Vagina (tissue), 2 donors: ENCODE measurements at places on chromosomes 13 and 19.

DNA sequence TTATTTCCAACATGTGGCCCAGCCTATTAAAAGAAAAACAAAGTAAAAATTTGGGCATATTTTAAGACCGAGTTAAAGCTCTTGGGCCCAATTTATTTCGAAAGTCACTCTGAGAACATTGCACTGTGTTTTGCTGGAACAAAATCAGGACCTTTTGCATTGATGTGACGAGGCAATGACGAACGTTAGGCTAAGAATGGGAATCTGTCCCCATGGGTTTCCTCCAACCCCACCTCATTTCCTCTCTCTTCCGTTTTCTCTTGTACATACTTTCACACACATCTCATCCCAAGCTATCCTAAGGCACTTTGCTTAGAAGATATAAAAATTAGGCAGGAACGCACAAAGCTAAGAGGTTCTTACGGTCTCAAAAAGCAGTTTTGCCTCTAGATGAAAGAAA is 22.1 kb downstream of the EDNRB start:
- DNase-seq = no peak

- DNase-seq = peak; percentile 49
Observed at GRCh38 chr13:111899714-111900389, 167.1 kb upstream of the SOX1 start.

DNA sequence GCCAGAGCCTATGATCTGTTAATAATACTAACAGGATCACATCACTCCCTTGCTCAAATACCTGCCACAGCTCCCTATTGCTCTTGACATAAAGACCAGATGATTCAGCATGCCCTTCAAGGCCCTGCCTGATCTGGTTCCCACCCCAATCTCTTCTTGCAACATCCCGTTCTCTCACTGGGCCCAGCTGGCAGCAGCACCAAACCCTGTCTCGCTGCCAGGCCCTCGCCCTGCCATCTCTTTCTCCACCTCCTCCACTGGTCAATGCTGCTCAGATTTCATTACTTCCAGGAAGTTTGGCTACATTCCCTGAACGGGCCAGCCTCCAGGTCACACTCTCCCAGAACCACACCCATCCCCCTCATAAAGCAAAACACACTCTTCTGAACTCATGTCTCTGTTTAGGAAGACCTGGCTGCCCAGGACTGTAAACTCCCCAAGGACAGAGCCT is 8.6 kb upstream of the BCAT2 start:
- no peak for DNase-seq

DNA sequence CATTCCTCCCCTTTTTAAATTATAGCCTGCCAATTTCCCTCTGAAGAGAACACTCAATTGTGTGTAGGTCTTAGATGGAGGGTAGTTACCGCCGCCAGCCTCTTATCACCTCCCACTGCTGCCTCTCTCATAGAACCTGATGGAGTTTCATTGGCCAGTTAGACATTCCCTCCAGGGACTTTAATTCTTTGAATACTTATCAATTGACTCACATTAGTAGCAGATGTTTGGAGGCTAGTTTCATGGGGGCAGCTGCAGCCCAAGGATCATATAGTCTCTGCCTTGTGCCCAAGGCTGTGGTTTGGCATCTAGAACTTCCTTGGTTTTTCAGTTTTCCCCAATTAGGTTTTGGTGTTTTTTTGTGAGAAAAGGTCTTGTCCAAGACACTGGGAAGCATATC is 318.9 kb upstream of the HTR2A start:
- DNase-seq = no peak

- no peak for DNase-seq
Observed at GRCh38 chr19:40650749-40651305, 39.6 kb downstream of the NUMBL start.

- DNase-seq = no peak
Observed at GRCh38 chr19:51119611-51120010, 5.1 kb upstream of the SIGLEC9 start.

DNA sequence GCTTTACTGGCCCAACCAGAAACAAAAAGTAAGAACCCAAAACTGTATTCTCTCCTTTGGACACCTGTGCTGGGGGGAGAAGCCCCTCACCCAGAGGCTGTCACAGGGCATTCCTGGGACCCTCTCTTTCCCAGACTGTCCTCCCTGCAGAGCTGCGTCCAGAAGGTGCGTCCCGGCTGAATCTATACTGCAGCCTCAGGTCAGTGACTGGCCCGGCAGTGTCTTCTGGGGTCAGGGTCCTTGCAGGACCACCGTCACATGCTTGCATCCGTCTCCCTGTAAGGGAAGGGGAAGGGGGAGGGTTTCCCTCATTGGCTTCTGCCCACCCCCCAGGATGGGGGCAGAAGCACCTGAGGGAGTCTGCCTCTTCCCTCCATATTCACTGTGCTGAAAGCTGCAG is 76.5 kb downstream of the ATP11A start:
- no peak for DNase-seq

DNA sequence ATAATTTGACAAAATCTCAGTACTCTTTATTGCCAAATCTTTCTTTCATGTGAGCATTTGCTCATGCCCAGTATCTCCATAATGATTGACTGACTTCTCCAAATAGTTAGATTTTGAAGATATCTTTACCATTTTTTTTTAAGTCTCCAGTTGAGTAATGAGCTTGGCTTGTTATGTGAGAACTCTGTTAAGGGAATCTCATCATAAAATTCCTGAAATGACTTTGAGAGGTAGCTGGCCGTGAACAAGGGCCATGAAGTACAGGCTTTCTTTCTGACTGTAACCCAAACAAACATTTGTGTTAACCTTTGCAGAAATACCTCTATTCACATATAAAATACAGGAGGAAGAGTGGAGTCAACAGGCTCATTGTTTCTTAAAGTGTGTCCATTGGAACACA is 449.7 kb downstream of the IRS2 start:
- DNase-seq = no peak

DNA sequence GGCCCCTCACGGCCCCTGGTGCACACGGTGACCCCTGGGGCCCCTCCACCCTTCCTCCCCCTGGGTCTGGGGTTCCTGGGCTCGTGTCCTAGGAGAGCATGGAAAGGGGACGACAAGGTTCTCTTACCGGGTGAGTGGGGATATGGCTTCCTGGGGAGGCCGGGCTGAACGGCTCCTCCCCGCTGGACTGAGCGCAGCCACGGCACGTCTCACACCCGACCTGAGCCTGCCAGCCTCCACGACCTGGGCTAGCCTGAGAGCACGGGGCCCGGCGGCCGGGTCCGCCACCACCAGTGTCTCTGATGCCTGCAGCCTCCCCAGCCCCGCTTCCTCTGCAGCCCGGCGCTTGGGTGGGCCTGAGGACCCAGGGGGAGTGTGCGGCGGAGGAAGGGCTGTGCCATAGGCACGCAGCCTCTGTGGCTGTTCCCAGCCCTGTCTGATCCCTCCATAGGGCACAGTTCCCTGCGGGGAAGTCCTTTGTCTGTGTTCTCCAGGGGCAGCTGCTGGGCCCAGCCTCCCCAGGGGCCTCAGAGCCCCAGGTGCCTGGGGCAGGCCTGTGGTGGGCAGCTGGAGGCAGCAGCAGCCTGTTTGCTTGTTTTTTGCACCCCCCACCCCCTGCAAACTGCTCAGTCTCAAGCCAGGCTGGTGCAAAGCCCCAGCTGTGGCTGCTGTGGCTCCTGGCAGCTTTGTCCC is 15.0 kb downstream of the PLIN4 start:
- no peak for DNase-seq

GRCh38 chr19:13159713-13160112 is 9.5 kb downstream of the IER2 start:
- DNase-seq = no peak

DNA sequence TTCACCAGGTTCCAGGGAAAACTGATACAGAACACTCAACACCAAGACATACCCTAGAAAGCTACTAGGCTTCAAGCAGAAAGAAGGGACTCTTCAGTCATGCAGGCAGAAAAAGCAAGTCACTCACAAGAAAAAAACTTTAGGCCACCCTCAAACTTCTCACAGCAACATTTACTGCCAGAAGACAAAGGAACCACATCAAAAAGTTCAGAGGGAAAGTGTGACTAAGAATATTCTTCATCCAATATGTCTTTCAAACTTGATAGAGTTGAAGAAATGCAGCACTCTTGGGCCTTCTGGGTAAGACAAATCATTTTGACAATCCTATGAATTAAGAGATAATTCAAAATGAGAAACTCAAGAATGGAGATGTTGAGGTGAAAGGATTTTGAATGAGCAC is 7.7 kb downstream of the DZIP1 start:
- no peak for DNase-seq

DNA sequence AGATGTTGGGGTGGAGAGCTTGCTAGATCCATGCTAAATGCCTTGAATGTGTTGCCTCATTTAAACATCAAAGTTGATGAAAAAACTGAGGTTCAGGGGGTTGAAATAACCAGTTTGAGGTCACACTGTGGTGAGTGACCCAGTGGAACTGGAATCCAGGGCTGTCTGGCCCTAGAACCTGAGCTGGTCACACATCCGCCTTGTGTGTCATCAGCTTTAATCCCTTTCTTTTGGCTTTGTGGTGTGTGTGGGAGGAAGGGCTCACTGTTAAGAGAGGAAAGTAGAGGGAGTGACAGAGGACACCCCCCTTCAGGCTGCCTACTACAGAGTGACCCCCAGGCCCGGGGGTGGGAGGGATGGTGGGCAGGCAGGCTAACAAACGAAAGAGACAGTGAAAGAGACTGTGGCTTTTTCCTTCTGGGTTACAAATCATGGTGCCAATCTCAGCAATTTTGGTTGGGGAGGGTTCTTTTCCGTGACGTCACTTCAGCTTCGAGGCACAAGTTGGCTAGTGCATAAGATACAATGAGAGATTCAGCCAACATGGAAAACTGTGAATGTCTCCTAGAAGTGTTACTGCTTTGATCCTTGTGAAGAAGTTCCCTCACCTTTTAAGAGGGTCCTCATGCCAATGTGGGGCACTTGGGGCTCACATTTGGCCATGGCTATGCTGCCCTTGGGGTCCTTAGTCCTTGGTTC is 164.9 kb downstream of the DLEU7 start:
- DNase-seq = no peak

- DNase-seq = no peak
Observed at GRCh38 chr13:54029226-54029625, 1000.6 kb downstream of the OLFM4 start.

DNA sequence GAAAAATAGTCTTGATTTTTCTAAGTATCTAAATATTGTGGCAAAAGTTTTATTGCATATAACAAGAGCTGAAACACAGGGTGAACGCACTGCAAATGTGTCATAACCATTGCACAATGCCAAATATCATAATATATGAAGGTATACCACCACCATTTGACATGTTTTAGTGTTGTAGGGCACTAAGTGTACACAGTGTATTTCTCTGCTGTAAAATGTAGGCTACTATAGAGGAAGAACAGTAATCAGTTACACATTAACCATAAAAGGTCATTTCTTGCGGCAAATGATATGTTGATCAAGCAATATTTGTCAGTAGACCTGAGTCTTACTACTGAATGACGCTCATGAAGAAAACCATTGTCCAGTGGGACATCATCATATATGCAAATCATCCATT is 18.3 kb upstream of the KLF5 start:
- DNase-seq = no peak

GRCh38 chr13:97539651-97540610 is 106.0 kb downstream of the RAP2A start:
- DNase-seq = no peak
